IMR-90 (cell line): ENCODE measurements at places on chromosomes 5 and 9.

DNA sequence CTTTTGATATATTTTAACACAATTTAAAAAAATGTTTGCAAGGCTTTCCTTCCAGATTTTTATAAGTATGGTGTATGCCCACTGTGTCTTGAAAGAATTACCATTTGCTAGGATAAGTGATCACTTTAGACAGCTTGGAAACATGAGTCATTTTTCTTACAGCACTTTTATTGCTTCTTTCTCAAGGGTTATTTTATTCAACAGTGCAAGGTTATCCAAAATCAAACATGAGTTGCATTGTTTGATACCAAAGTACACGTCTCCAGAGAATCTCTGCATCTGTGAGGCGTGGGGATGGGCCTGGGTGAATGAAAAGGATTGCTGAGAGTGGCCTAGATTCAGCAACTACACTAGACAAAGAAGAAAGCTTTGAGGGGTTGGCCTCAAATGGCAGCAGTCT, 329.6 kb downstream of the ADAMTS6 start:
- peak; percentile 51 for DNase-seq

- no peak for DNase-seq
Measured at GRCh38 chr5:163825661-163826060, 320.2 kb downstream of the MAT2B start.

DNA sequence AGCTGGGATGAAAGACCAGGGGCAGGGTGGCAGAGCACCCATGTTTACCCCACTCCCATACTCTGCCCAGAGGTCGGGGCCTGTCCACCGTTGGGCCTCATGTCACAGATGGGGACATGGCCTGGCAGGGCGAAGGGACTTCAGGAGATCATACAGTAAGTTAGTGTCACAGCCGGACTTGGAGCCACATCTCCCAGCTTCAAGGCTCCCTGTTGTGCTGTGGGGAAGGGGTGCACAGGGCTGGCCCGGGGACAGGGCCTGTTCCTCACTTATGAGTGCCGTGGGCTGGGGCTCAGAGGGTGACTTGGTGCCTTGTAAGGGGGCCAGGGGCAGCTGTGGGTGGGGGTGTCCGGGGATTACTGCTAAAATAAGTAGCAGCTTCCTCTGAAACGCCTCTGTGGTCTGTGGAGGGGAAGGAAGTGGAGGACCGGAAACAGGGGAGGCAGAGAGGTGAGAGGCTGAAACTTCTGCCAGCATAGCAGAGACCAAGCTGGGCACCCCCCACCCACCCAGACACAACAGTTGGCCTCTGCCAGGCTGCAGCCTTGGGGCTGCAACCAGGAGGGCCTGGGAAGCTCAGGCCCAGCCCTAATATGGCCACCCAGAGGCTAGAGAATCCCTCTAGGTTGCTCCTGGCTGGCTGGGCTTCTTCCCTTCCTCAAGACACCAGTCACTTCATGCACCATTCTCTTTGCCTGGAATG, 41.1 kb upstream of the NEK6 start:
- no peak for DNase-seq

DNA sequence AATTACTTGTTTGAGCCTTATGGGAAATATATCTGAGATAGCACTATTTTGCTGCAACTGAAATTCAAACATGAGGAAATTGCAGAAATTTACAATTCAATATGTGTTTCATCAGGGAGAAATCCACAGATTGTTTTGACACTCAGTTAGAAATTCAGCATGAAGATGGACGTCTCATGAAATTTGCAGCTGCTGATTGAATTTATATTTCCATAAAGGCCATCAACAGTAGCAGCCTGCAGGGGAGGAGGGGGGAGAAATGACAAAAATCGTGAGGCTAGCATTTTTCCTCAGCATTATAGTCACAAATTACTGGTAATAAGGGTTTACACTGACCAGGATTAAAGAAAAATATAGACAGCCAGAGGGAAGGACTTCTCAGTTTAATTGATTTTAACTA, 81.0 kb downstream of the NDUFAF2 start:
- DNase-seq, result no peak

- DNase-seq, result no peak
Measured at GRCh38 chr5:151213803-151214613, 9.9 kb downstream of the CCDC69 start.

- peak; percentile 11 for DNase-seq
Measured at GRCh38 chr5:74993743-74994142, 58.6 kb downstream of the GCNT4 start.

DNA sequence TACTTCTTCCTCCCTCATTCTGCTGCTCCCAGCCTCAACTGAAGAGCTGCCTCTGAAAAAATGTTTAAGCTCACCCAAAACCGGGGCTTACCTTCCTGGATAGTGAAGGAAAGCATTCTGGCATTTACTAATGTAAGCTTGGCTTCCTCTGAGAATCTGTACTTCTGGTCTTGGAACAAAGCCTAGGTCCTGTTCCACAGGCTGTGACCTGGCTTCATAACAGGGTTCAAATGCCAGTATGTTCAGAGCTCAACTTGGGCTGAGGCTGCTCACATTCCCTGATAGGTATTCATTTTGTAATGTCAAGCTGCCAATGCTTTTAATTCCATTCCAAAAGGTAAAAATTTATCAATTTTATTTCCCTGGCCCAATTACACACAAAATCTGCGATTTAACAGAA, 411.7 kb upstream of the KCNN2 start:
- DNase-seq, result no peak

- DNase-seq, result peak; percentile 37
Measured at GRCh38 chr5:38600329-38601045, 44.0 kb upstream of the LIFR start.

GRCh38 chr5:122870219-122870856, 24.9 kb downstream of the SNX24 start:
- peak; percentile 56 for DNase-seq

DNA sequence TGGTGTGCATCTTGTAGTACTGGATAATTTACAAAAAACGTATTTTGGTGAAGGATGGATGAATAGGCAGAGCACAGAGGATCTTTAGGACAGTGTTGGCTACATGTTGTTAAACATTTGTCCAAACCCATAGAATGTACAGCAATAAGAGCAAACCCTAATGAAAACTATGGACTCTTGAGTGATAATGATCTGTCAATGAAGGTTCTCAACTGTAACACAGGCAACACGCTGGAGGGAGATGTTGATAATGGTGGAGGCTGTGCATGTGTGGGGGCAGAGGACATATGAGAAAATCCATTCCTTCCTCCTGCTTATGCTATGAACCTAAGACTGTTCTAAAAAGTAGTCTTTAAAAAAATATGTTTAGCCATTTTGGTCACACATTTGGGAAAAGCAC, 194.0 kb downstream of the FER start:
- DNase-seq, result no peak

- DNase-seq, result no peak
Measured at GRCh38 chr9:21751998-21752397, 50.4 kb upstream of the MTAP start.

DNA sequence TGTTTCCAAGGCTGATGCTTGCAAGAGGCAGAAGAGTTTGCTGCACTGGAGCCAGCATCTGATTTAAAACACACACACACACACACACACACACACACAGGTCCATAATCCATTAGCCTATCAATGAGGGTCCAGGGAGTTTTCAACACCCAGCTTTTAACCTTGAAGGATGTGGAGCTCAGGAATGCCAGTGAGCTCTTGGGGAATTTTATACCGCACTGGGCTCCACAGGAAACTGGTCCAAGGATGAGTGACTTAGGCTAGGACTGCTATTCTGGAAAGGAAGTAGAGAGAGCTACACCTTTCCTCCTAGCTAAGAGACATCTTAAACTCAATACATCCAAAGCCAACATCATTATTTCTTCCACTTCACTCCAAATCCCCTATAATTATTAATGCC, 942 bp upstream of the NRG2 start:
- DNase-seq, result no peak

GRCh38 chr5:169583101-169583423, 511 bp upstream of the SPDL1 start:
- DNase-seq, result no peak

DNA sequence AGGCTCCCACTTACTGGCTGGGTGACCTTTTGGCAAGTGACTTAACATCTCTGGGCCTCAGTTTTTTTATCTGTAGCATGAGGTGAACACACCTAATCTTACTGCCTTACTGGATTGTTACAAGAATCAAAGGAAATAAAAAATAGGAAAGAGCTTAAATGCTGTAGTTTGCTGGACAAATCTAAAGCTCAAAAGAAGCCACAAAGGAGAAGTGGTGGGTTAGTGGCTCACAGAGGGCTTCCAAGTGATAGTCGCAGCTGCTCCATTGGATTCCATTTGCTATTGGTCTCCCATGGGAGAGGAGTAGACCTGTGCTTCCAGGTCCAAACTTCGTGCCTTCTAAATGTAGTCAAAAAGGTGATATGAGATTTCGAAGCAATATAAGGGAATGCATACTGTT, 123.6 kb downstream of the SEMA6A start:
- no peak for DNase-seq

DNA sequence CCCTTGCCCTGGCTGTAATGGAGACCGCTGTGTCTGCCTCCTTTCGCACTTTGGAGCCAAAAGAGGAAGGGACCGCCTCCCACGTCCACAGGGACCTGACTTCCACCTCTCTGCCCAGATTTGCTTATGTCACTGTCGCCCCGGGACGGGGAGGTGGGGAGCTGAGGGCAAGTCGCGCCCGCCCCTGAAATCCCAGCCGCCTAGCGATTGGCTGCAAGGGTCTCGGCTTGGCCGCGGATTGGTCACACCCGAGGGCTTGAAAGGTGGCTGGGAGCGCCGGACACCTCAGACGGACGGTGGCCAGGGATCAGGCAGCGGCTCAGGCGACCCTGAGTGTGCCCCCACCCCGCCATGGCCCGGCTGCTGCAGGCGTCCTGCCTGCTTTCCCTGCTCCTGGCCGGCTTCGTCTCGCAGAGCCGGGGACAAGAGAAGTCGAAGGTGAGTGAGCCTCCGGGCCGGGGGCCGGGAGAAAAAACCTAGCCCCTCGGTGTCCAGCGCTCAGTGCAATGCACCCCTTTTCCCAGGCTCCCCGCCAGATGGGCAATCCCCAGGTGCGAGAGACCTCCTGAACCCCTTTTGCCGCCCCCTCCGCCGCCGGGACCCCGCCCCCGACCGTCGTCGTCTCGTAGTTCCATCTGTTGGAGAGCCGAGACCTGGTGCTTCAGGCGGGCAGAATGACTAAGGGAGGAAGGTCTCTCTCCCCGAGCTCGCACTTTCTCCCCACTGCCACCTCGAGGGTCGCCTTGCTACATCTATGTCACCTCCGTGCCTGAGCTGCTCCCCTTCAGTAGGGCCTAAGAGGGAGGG, at the start of gene GPX3:
TSS of gene GPX3 (plus strand) at position 288 of the 807 bp plus-strand sequence. CDS start at position 352, 64 bp downstream.
- DNase-seq, result peak; percentile 25

DNA sequence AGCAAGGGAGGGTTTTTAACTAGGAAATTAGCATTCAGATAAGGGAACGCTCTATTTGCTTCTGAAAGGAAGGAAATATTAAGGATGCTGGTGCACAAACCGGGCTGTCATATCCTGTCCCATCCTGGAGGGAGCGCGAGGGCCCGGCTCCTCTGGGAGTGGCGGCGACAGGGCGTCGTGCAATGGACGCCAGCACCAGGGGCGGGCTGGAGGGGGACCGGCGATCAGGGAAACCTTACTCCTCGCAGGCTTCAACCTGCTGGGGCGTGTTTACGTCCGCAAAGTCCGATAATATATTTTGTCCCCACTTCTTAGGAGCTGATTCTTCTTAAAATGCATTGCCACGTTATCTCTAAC, 197.1 kb upstream of the TBCA start:
- no peak for DNase-seq

- DNase-seq, result no peak
Measured at GRCh38 chr9:32069169-32069813, 315.2 kb upstream of the ACO1 start.

DNA sequence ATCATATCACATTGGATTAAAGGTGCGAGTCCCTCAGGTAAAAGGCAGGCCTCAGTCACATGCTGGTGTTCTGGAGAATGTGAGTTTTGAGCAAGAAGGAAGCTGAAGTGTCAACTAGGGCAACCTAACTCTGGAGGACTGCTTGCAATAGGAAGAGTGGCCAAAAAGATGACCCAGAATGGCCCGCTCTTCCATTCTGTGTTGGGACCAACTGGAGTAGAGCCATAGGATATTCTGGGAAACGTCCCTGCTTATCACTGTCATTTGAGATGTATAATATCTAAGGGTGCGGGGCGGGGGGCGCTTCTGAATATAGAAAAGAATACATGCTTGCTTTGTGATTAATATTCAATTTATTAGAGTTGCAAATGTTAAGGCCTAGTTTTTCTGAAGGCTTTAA, 7.1 kb upstream of the TRIM7 start:
- no peak for DNase-seq

- no peak for DNase-seq
Measured at GRCh38 chr9:121838746-121839669, 187.6 kb downstream of the DAB2IP start.

GRCh38 chr5:73454379-73455036, 5.9 kb upstream of the FOXD1 start:
- peak; percentile 62 for DNase-seq

- no peak for DNase-seq
Measured at GRCh38 chr5:146209714-146210113, 6.3 kb downstream of the RBM27 start.

DNA sequence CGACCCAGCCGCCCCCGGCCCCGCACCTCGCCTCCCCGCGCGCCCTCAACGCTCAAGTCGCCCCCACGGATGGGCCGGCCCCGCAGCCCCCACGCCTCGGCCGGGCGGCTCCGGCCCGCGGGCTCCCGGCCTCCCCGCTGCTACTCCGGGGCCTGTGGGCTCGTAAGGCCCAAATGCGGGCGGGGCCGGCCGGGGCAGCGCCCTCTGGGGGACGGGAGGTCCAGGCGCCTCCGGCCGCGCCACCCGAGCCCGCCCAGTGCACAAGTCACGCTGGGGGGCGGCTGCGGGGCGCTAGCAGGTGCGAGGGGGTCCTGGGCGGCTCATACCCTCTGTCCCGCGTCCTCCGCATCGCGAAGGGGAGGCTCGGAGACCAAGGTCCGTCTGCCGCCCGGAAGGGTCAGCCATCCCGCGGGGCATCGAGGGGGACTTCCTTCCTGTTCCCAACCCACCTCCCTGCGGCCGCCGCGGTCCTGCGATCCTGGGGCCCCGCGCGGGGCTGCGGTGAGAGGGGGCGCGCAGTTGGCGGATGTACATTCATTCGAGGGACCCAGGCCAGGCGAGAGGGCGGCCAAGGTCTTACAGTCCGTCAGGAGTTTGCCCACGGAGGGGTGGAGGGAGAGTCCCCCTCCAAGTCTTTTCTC, at the start of gene CIZ1:
TSS of gene CIZ1 (minus strand) at position 167 of the 641 bp plus-strand sequence. CDS start 715 bp downstream, outside the sequence.
- peak; percentile 68 for DNase-seq

GRCh38 chr9:274406-274805, 59.7 kb downstream of the DOCK8 start:
- DNase-seq, result no peak
